ENCODE measurements at places on chromosomes 12 and 14.
A peak's percentile ranks its signal among the peaks of the same experiment; 100 is the strongest.

GRCh38 chr12:59858508-59859170 is 262.8 kb downstream of the SLC16A7 start:
- no peak for DNase-seq

DNA sequence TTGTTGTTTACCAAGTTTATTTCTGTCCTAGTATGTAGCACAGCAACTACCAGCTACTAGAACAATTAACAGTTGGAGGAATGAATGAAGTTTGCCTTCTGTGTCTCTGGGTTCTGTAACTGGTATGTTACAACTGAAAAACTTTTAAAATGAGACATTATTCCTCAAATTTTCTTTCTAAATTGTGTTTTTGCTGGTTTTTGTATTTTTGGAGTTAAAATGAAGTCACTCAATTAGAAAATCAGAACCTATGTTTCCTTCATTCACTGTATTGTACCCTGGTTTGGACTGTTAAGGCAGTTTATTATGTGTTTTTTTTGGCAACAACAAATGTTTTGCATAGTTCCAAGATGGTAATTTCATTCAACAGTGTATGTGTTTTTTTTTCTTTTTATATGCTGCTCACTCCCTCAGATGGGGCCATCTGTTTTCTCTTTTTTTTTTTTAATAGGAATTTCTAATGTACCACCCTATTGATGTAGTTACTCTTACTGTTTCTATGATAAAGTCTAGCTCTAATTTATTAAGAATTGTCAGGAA is 30.2 kb upstream of the EVL start:
- DNase-seq, result no peak

GRCh38 chr14:100078997-100079725 is 13.9 kb downstream of the EVL start:
- DNase-seq, result peak; percentile 60

DNA sequence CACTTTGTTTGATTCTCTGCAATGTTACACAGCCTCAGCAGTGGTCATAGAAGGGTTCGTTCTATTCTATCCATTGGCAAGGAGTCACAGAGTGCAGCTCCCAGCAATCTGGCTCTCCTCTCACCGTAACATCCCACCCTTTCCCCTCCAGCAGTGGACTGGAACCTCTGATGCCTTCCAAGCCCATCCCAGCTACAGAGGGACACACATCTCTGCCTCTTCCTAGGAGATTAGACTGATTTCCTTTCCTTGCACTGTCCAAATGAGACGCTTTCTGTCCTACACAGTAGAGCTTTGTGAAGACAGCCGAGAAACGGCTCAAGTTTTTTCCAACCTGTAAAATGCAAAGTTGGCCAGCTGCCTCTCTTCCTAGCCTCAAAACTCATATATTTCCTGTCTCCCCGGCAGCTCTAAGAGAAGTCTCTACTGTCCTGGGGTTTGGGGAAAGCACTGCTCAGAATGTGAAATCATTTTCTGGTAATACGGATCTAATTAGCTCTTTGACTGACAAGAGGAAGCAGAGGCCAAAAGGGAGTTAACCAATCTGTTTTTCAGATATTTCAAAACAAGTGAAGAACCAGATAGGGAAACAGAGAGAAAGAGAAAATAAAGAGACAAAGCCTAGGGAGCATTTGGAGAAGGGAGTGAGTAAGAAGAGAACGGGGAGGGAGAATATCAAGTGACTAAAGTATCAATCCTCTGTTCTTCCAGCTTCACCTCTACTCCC is 516 bp downstream of the NINJ2 start:
- DNase-seq, result no peak

DNA sequence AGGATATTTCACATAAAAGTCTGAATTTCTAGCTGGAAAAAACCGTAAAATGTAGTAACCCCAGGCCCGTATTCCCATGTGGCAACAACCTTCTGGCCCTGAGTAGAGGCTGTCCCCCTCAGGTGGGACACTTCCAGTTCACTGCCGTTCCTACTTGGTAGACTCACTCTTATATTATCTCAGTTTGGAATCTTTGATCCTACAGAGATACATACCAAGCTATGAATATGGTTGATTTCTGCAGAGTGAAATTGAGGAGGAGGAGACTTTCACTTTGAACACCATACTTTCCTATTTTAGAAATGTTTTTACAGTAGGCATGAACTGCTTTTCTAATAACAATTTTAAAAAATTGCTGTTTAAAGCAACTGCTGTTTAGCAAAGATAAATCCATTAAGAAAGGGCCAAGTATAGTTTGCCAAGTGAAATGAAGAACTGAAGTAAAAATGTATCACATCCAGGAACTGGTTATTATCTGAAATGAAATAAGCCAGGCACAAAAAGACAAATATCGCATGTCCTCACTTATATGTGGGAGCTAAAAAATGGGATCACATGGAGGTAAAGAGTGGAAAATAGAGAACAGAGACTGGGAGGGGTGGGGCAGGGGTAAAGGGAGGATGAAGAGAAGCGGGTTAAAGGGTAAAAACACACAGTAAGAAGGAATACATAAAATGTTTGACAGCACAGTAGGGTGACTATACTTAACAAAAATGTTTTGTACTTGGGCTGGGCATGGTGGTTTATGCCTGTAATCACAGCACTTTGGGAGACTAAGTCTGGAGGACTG is 92.8 kb upstream of the METAP2 start:
- DNase-seq, result no peak

DNA sequence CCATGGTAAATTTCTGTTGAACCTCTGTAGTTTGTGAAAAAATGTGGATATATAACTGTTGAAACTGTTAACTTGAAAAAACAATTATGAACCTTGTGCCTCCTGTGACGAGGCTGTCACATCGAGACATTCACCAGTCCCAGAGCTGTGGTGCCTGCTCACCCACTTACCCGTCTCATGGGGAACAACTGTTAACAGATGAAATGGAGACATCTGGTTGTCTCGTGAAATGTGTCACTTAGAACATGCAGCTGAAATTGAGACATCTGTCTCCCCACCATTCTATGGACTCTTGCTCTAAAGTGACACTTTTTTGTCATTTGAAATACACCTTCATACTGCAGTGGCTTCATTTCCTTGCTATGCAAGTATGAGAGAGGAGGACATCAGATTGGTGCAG is 240.6 kb downstream of the GXYLT1 start:
- DNase-seq, result no peak

Data from activated T-helper 9 cell treated with anti-CD3 and anti-CD28 coated beads, Interleukin-2, amount 50 U/mL, for 16 hours (primary cell).